AG08395 (cell line): ENCODE measurements at places on chromosomes 16 and 17.
A peak's percentile ranks its signal among the peaks of the same experiment; 100 is the strongest.

DNA sequence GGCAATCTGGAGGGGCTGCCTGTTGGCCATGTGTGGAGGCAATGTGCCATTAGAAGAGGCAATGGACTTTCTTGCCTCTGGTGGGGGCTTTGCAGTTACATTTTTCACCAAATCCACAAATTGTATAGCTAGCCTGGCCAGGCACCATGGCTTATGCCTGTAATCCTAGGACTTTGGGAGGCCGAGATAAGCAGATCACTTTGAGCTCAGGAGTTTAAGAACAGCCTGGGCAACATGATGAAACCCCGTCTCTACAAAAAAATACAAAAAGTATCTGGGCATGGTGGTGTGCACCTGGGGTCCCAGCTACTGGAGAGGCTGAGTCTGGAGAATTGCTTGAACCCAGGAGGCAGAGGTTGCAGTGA, 2.7 kb upstream of the RNF112 start:
- DNase-seq, result no peak

- no peak for DNase-seq
These were observed 155.6 kb upstream of the CHMP6 start for GRCh38 chr17:80835816-80836657.

- no peak for DNase-seq
These were observed 20.2 kb upstream of the SHISA9 start for GRCh38 chr16:12881182-12881581.

GRCh38 chr16:19344224-19344801, 58.8 kb downstream of the CLEC19A start:
- no peak for DNase-seq

DNA sequence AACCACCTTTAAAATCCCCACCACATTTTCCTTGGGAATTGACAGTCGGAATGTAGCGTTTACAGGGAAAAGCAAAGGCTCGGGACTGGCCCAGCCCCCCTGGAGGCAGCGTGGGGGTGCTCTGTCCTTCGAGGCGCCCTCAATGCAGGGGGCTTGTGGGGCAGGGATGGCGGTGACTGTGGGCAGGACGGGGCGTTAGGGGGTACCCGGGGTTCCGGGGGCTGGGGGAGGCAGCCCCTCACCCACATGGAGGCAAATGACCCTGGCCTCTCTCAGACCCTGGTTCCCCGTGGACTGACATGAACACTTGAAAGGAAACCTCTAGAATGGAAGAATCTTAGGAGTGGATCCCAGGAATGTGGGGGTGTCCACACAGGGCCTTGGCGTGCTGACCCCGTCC, 78.4 kb upstream of the GNG13 start:
- no peak for DNase-seq

DNA sequence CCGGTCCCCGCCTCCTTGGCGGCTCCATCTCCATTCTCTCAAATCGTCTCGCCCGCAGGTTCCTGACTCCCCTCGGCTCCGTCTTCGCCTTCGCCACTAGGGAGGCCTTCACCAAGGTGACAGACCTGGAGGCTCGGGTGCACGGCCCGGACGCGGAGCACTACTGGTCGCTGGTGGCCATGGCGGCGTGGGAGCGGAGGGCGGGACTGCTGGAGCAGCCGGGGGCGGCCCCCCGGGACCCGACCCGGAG, 862 bp downstream of the GLTPD2 start:
- no peak for DNase-seq

- DNase-seq, result no peak
These were observed 19.0 kb downstream of the IRF8 start for GRCh38 chr16:85917959-85918358.

GRCh38 chr17:61237275-61237674, 162.4 kb upstream of the TBX2 start:
- no peak for DNase-seq

DNA sequence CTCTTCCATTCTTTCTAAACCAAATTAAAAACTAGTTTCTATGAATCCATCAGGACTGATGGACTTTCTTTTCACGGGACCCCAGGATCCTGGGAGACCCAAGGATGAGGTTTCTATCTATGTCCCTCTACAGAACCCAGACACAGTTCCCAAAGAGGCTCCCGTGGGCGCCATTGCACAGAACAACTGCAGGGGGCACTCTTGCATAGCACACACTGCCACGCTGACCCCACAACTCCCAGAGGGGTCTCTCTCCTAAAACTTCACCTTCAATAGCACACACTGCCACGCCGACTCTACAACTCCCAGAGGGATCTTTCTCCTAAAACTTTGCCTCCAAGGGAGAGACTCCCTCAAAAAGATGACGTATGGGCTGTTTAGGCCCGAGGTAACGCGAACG, 9.0 kb downstream of the ABR start:
- DNase-seq, result no peak

- peak; percentile 80 for DNase-seq
These were observed 22.2 kb downstream of the KRT23 start for GRCh38 chr17:40915199-40915661.

DNA sequence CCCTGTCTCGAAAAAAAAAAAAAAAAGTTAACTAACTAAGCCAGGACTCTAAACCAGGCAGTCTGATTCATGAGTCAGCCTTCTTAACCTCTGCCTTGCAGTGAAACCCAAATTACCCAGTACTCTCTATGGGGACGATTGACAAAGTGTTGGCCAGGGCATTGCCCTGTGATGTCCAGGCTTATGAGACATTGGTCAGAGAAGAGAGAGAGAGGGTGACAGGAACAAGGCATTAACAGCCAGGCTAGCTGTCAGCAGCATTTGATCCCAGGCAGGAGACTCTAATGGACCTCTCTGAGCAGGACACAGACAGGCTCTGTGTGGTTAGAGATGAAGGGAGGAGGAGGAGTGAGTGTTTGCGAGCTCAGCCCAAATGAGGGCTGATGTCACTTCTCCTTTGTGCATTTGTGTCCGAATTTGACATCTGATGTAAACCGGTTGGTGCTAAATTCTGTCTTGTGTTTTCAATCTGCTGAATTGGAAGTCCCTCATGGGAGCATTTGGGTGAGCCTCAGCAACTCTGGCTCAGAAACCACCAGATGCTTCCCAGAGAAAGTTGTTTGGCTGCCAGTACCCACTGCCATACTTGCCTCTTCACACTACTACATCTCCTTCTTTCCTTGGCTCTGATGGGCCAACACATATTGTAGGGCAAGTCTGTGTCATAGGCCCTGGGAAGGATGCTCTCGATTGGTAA, 4.3 kb upstream of the MYL4 start:
- DNase-seq, result peak; percentile 49

GRCh38 chr17:30391534-30391933, 12.8 kb downstream of the CPD start:
- DNase-seq, result no peak

- no peak for DNase-seq
These were observed 193.6 kb downstream of the PARN start for GRCh38 chr16:14436401-14436955.

DNA sequence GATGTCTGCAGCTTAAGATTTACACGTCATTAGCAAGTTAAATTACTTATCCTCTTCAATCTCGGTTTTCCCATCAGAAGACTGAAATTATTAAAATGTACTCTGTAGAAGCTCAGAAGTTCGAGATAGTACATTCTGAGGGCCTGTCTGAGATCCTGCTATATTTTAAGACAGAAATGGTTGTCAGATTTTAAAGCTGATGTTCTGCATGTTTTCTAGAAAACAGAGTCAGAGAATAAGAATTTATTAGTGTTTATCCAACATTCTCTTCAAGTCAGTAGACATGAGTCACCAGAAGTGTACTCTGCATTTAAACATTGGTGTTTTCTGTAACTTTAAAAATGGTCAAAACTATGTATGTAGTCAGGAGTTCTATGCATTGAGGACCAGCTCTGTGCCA, 155.2 kb upstream of the MYOCD start:
- DNase-seq, result peak; percentile 17

DNA sequence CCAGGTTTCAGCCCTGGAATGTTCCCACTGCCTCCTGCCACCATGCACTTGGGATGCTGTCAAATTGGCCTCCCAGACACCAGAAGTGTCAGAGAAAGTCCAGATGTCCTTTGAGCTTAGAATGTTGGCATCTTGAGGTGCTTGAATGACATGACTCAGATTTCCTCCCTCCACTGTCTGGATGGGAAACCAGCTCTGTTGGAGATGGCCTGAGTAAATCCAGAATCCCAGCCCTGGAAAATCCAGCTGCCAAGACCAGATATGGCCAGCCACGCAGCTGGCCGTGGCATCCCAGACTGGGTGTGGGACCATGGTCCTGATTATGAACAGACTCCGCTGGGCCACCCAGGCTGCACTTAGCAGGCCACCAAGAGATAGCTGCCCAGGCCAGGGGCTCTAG, 57.0 kb upstream of the CLEC3A start:
- no peak for DNase-seq

DNA sequence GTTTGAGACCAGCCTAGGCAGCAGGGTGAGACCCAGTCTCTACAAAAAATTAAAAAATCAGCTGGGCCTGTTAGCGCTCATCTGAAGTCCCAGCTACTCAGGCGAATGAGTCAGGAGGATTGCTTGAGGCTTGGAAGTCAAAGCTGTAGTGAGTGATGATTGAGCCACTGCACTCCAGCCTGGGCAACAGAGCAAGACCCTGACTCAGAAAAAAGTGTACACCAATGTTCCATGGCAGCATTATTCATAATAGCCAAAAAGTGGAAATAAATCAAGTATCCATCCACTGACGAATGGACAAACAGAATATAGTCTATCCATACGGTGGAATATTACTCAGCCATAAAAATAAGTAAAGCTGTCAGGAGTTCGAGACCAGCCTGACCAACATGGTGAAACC, 2.6 kb downstream of the NMRAL1 start:
- DNase-seq, result no peak

- DNase-seq, result peak; percentile 68
These were observed 11.4 kb downstream of the DYNC1LI2 start for GRCh38 chr16:66740010-66740409.

GRCh38 chr17:77456951-77457548, 316.3 kb downstream of the SEC14L1 start:
- DNase-seq, result no peak

- DNase-seq, result no peak
These were observed 52.9 kb upstream of the SEC14L1 start for GRCh38 chr17:77087650-77088454.

DNA sequence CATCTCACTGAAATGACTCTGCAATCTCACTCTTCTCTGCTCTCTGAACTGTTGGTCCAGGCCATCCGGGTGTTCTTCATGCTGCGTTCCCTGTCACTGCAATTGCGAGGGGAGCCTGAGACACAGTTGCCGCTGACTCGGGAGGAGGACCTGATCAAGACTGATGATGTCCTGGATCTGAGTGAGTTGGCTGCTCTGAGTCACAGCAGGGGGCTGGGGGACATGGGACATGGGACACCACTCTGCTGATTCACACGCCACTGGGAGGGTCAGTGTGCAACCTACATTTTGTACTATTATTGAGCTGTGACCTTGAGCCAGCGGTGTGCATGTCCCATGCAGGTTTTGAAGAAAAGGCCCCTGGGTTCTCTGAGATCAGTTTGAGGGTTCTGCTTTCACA, 116.5 kb downstream of the CLEC16A start:
- DNase-seq, result no peak

- DNase-seq, result no peak
These were observed 124.9 kb upstream of the KCNJ16 start for GRCh38 chr17:69949973-69950695.

DNA sequence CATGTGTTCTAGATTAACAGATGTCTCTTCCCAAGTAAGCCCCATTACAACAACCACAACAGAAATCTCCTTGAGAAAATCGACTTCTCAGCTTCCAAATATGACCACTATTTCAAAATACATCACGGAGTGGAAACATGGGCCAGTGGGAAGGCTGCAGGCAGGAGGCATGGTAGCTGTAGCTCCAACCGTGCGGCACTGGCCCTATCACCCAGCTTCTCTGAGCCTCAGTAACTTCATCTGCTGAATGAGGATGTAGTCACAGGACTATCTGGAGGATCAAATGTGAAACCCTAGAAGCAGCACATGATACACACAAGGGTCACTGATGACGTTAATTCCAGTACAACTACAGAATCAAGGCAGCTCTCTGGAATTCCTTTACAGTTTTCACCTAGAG, 112.2 kb downstream of the VPS53 start:
- DNase-seq, result no peak

GRCh38 chr17:68606451-68607307, 5.5 kb upstream of the FAM20A start:
- no peak for DNase-seq

GRCh38 chr16:85998868-85999729, 100.1 kb downstream of the IRF8 start:
- DNase-seq, result no peak

GRCh38 chr17:75394332-75394918, 11.1 kb downstream of the GRB2 start:
- no peak for DNase-seq

DNA sequence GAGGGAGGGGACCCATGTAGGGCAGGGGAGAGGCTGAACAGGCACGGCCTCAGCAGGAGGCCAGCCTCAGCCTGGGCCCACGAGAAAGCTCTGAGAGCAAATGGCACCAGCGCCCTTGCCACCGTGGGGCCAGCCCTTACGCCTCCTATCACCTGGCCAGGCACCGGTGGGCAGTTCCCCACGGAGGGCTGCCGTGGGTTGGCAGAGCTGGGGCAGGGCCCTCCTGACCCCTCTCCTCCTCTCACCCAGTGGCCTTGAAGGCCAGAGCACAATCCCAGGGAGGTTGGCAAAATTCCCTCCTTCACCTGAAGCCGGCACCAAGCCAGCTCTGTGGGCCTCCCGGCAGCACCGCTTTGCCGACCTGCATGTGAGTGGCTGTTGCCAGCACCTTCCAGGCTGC, 53.1 kb upstream of the ENPP7 start:
- DNase-seq, result no peak

DNA sequence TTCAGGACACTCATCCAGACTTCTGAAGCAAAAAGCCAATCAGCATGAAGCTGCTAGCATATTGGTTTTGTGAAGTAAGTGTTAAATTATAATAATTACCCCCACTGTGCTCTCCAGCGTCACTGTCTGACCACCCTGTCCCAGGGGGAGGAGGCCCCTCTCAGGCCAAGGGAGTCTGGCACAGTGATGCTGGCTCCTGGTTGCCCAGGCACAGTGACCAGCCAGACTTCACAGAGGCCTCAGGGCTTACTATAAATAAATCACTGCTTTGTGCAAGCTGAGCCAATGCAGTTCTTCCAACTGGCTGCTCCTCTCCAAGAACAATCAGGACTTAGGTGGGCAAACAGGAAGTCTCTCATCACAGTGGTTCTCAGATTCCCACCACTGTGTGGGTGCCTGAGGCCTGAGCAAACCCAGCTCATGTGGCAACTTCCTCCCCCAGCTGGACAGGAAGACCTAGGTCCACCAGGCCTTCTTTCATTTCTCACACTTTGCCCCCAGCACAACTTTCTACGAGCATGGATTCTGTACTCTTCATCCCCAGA, 1.7 kb upstream of the DBNDD1 start:
- DNase-seq, result no peak
